ENCODE measurements at places on chromosomes 11 and 22.

GRCh38 chr22:48885919-48886305 is 941.8 kb downstream of the BRD1 start:
- DNase-seq: no peak

DNA sequence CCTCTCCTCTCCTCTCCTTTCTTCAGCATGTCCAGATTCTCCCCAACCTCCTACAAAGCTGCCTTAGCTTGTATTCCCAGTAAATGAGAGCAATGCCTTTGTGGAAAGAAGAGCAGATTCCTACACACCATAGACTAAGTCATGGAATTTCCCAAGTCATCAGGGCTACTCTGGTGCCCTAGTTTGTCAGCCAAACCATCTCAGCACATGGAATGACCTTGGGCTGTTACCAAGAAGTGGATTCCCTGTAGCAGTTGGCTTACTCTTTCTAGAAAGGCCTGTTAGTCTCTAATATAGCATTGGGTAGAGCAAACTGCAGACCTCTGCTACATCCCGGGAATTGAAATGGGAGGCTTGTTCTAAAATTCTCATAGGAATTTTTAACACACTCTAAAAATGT is 108.9 kb upstream of the OLFML1 start:
- no peak for DNase-seq

GRCh38 chr22:27461470-27461869 is 340.1 kb downstream of the MN1 start:
- DNase-seq: no peak

- no peak for DNase-seq
Measured at GRCh38 chr11:113446938-113447337, 28.3 kb downstream of the DRD2 start.

DNA sequence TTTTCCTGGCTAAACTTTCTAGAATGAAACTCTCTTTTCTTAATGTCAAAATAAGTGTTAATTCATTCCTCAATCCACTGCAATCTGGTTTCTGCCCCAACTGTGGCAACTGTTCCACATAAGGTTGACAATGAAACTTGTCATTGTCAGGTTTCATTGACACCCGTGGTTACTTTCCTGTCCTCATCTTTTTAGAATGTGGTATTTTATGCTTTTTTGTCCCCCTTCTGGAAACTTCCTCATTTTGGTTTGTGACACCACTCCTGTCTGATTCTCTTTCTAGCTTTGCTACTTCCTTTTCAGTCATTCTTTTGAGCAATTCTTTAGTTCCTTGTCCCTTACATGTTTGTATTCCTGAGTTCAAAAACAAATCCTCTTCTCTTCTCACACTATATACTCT is 7.5 kb upstream of the PDE3B start:
- DNase-seq: no peak

DNA sequence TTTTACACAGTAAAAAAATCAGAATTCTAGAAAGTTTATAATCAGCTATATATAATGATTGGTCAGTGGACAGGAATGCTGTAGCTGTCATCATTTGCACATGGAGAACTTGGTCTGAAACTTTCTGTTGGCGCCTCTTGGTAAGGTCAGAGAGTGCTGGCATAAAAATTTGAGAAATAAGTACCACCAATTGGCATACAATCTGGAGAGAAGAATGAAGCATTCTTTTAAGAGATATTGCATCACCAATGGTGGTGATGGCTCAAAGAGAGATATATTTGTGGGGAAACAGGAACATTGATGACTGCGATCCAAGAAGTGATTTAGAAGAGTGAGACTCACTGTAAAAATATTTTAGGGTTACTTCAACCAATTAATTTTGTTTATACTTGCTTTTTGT is 19.8 kb upstream of the OOSP1 start:
- DNase-seq: no peak

- DNase-seq: peak; percentile 77
Measured at GRCh38 chr11:69003301-69003865, 9.7 kb downstream of the MRGPRF start.

DNA sequence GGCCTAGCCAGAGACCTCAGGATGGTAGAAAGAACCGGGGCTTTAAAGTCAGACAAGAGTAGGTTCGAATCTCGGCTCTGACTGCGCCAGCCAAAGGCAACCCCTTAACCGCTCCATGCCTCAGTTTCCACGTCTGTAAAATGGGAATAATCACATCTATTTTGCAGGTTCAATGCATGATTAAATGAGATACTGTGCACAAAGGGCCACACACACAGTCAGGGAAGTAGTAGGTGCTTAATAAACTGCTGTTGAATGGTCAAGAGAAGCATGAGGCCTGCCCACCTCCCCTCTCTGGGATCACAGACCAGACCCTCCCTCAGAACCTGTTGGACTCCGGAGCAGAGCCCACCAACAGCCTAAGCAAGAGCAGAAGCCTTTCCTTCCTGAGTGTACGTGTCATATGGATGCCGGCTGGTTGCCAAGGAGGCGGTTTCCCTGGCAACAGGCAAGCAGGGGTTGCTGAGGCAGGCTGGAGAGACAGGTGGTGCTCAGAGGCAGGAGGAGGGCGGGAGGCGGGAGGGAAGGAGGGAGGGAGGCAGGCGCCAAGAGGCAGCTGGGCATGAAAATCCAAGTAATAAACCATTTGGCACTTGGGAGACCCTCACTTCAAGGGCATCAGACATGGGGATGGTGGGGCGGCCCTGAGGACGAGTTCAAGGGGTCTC is 43.9 kb downstream of the NFAM1 start:
- DNase-seq: no peak

- DNase-seq: no peak
Measured at GRCh38 chr11:65334696-65335295, 1.1 kb downstream of the DPF2 start.

GRCh38 chr11:58471892-58472291 is 29.9 kb upstream of the OR5B12 start:
- DNase-seq: no peak

All from vagina (tissue), 2 donors.